Mesothelial cell of epicardium (in vitro differentiated cells): ENCODE measurements at places on chromosomes 13 and 19.

DNA sequence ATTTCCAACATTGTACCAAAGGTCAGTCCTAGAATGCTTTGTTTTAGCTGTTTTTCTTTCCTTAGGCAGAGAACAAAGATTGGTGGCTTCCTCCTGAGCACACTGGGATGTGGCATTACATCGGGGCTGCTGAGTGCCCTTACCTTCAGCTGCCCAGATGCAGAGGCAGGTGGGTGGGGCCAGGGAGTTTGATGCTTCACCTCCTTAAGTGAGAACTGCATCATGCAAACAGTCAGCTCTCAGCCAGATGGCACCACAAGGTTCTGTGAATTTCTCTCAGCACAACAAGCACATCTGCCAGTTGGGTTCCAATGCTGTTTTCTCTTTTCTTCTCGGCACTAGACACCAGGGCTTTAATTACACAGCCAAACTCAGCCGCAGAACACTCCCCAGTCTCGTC, 87.4 kb upstream of the UBL3 start:
- no peak for DNase-seq

DNA sequence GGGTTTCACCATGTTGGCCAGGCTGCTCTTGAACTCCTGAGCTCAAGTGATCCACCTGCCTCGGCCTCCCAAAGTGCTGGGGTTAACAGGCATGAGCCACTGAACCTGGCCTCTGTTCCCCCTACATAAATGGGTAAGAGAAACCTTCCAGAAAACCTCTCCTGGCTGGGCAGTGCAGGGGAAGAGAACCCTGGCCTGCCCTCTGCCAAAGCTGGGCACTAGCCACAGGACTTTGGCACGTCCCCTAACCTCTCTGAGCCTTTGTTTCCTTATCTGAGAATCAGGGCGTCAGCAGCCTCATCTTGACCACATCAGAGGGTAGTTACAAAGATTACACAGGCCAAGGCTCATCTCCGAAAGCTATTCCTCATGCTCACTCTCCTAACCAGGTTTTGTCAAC, 2.2 kb downstream of the SBSN start:
- DNase-seq, result no peak

DNA sequence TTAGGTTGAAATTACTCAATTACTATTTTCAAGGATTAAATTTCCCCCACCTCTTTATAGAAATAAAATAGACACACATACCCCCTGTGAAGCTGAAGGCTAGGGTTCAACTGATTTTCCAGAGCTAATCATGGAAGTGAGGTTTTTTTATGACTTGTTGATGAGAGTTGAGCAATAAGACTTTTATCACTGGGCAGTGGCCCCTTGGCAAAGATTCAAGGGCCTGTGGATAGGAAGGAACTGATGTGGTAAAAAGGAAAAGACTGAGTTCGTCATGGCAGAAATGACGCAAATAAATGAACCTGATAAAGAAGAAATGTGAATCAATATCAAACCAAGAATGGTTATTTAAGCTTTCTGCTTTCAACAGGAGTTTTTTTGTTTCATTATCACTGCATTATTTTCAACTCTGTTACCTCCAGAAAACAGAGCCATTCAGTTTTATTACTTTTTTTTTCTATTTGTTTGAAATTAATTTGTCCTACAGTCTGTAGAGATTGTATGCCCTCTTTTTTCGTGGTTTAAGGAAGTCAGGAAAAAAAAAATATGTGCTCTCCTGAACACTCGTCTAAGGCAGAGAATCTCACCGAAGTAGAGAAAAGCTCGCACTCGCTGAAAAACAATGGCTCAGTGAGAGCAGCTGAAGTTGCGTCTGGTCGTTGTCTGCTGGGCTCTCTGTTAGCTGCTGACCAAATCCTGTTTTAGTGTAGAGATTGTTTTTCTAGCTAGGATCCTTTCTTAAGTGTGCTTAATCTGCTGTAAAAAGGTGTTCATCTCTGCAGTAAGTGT, 38.9 kb downstream of the STOML3 start:
- DNase-seq, result no peak

- DNase-seq, result no peak
Measured at GRCh38 chr13:91647361-91647990, 249.1 kb downstream of the GPC5 start.

- DNase-seq, result no peak
Measured at GRCh38 chr19:14368011-14368513, 13.2 kb upstream of the ADGRE5 start.

- DNase-seq, result no peak
Measured at GRCh38 chr19:51181913-51182419, 39.9 kb downstream of the SIGLEC7 start.

DNA sequence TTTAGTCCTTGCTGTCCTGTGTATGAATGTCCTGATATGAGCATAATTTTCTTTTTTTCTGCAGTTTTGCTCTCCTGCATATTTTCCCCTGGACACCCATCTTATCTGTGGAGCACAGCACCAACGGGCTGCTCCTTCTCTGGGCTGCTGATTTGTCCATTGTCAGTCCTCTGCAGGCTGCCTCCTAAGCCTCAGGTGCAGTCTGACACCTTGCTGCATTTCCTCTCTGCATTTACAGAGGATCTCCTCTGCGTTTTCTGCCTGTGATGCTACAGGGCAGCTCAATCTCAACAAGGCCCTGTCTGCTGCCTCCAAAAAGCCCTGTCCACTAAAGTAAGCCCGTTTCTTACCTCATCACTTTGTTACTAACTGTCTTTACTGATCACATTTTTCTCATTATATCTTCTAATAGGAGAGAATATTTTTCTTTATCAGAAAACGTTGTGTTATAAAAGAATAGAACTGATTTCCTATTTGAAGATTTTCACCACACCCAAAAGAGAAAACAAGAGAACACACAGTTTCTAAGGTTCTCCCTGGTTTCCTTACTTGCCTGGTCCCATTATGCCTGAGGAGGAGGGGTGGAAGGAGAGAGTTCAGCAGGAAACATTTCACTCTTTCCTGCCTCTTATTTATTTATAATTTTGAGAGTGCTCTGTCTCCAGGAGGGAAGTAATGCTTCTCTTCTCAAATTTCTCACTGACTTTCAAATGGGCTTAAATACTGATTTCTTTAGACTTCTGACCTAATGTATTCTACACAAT, 65.6 kb upstream of the TDRD3 start:
- DNase-seq, result no peak

- no peak for DNase-seq
Measured at GRCh38 chr13:25493931-25494640, 122.3 kb downstream of the ATP8A2 start.

GRCh38 chr13:50375792-50376191, 360.5 kb downstream of the KCNRG start:
- DNase-seq, result no peak

DNA sequence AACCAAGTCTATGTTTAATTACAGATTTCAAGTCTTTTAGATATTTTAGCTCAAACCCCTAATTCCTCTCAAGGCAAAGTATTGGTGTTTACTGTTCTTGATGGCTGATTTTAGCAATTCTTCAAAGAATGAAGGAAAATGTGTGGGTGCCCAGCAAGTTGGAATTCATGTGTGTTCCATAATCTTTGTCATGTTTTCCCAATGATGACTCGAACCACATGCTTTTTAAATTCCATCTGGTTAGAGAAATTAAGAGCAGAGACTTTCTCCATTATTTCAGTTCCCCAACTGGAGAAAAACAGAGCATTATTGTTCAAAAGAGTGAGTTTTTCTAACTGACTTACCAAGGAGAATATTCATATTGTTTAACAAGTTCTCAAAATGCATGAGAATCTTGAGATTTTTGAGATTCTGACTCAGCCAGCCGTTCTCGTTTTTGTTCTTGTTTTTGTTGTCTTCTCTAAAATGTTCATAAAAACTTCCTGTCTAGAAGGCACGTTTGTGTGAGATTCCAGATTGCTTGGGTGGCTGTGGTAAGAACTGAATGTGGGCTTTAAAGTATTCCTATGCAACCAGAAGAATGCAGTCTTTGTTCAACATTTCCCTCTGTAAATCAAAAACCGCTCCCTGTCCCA, 404.7 kb downstream of the IRS2 start:
- no peak for DNase-seq

DNA sequence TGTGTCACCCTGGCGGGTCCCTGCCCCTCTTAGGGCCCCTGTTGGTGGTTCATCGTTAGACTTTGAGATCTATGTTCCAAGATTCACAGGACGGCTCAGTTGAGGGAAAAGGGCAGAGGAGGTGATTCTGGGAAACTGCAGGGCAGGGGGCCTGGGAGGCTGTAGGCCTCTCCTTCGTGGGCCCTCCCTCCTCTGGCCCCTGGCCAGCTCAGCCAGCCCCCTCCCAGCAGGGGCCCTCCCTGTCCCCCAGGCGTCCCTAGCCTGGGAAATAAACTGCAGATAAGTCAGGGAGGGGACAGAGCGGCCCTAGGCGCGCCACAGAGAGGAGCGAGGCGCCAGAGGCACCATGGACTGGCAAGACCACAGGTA, 6.5 kb downstream of the HIF3A start:
- DNase-seq, result no peak

DNA sequence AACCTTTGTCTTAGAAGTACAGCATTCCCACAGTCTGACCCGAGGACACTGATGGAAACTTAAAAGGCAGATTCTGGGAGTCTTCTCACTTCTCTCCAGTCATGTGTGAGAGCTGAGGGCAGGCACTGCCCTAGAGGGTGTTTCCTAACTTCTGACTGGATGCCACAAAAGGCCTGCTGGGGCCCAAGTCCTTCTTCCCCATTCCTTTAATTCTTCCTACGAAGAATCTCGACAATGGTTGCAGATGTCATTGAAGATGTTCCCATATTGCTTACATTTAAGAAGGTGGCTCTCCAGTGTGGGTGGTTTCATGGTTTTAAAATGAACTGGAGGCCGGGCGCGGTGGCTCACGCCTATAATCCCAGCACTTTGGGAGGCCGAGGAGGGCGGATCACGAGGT, 27.4 kb upstream of the ZNF564 start:
- DNase-seq, result peak; percentile 7

GRCh38 chr19:45424191-45425058, 708 bp upstream of the ERCC1 start:
- DNase-seq, result no peak

DNA sequence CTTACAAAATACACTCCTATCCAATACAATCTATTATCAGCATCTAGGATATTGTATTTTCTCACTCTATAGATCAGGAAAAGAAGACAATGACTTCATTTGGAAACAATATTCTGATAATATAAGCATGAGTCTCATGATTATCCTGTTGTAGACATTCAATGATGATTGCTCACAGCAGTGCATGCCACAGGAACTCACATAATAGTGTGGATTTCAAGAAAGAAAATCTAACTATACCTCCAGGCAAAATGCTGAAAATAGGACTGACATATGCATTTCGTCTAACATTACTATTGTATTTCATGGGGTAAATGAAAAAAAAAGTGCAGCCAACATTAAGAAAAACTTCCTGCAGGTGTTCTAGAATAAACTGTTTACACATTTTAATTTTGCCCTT, 122.6 kb downstream of the POSTN start:
- no peak for DNase-seq

GRCh38 chr13:106490569-106491321, 44.7 kb downstream of the EFNB2 start:
- DNase-seq, result no peak

DNA sequence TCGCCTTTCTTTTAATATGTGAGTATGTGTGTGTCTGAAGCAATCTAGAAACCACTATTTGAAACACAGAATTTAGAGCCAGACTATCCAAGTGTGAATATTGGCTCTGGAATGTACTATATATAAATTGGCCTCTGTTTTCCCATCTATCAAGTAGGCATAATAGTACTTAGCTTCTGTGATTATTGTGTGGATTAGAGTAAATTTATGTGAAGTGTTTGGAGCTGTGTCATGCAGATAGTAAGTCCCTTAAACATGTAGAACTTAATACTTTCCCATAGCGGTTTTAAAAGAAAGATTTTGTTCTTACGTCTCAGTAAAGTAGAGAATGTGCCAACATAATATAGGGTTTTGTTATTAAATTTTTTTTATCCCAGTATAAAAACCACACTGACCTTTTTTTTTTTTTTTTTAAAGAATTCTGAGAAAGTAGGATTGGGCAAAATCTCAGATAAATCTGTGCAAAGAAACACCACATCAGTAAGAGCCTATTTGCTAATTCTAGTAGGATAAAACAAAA, 432.3 kb downstream of the RFC3 start:
- DNase-seq, result no peak

DNA sequence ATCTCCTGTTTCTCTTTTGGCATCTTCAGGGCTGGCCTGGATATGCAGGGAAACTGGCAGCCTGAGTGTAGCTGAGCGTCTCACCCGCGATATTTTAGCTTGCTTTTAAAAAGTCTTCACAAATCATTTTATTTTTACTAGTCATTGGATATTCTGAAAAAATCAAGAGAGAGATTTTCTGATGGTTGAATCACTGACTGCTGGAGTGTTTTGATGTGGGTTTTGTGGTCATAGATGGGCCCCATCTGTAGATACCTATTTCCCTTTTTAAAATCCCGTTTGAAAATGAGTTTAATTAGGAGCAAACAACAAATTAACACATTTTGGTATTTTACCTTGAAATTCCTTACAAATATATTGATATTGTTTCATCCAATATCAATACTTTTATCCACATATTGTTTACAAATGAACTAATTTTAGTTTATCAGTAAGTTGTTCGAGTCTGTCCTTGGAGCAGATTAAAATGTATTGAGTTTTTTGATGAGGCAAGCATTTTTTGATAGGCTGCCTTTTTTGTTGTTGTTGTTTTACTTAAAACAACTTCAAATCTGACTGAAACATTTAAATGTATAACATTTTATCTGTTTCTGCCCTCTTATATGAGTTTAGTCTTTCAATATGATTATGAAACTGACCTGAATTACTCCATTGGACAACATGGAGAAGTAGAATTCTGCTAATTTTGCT, 21.5 kb upstream of the OXGR1 start:
- DNase-seq, result no peak

DNA sequence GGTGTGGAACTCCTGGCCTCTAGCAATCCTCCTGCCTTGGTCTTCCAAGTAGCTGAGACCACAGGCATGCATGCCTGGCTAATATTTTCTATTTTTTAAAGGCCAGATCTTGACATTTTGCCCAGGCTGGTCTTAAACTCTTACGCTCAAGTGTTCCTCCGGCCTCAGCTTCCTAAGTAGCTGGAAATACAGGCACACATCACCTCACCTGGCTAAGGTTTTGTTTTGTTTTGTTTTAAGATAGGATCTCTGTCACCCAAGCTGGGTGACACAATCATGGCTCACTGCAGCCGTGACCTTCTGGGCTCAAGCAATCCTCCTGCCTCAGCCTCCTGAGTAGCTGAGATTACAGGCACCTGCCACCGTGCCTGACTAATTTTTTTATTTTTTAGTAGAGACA, 5.5 kb upstream of the RLN3 start:
- no peak for DNase-seq

DNA sequence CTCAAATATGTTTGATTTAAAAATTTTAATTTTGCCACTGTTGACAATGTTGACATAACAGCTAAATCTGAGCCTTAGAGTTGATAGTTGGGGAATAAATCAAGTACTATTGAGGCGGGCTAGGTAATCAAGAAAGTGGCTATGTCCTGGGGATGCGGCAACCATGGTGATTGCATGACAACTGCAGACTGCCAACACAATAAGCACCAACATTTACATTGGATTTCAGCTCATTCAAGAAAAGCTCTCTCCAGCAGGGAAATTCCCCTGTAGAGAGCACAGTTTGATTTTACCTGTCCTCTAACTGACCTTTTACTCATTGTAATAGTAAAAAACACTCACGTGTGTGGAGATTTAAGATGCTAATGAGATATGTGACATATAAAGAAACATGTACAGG, 63.1 kb downstream of the ZNF100 start:
- DNase-seq, result no peak

GRCh38 chr19:15902254-15902653, 4.4 kb upstream of the CYP4F2 start:
- no peak for DNase-seq

GRCh38 chr13:29573190-29573589, 22.3 kb downstream of the SLC7A1 start:
- DNase-seq, result no peak
